ENCODE measurements at places on chromosomes 2 and 18.

DNA sequence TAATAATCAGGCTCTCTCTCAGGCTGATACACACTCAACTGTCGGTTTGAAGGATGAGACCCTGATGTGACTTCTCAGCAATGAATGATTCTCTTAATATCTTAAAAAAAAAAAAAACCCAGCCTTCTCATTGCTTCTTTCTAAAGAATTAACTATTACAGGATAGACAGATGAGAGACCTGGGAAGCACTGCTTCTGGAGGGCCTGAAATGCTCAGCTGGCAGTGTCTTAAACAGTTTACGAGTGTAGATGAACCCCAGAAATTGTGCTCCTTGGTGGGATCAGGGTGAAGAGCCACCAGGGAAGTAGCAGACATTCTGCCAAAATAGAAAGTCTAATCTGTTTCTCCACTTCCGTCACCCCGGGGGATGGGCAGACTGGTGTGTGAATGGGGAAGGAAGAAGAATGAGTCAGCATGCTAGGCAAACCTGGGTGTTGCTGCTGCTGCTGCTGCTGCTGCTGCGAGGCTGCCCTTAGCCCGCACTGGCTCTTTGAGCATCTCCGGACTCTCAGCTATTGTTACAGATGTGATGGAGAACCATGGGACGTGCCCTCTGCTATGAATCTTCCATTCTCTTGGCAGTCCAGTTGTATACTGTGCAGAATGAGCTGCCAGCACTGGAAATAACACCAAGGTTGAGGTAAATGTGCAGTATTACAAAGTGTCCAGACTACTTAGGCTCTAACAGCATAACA lies 158.4 kb downstream of the SETBP1 start:
- peak; percentile 59 for DNase-seq

DNA sequence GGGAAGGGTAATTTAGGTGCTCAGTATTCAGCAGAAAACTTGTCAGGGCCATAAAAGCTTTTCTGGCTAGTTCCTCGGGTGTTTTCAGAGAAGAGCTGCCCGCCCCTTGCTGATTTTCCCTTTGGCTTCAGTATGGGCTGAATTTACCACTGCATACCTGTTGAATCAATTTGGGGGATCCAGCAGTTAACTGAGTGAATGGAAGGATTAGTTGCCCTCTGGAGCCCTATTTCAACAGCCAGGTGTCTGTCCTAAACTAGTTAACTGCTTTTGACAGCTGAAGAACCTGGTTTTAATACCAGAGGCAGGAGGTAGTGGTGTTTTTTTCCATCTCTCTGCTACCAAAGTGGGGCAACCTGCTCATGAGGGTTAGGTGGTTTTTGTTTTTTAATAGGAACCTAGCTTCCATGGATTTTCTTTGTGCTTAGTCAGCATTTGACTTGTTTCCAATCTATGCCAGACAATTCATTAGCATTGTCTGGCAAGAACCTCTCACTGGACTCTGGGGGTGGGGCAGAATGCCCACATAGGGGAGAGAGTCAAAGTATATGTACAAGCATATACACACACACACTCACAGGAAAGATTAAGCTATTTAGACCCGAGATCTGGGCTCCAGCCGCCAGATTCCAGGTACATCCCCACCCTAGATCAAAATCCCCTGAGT lies 166.5 kb upstream of the SIX3 start:
- no peak for DNase-seq

DNA sequence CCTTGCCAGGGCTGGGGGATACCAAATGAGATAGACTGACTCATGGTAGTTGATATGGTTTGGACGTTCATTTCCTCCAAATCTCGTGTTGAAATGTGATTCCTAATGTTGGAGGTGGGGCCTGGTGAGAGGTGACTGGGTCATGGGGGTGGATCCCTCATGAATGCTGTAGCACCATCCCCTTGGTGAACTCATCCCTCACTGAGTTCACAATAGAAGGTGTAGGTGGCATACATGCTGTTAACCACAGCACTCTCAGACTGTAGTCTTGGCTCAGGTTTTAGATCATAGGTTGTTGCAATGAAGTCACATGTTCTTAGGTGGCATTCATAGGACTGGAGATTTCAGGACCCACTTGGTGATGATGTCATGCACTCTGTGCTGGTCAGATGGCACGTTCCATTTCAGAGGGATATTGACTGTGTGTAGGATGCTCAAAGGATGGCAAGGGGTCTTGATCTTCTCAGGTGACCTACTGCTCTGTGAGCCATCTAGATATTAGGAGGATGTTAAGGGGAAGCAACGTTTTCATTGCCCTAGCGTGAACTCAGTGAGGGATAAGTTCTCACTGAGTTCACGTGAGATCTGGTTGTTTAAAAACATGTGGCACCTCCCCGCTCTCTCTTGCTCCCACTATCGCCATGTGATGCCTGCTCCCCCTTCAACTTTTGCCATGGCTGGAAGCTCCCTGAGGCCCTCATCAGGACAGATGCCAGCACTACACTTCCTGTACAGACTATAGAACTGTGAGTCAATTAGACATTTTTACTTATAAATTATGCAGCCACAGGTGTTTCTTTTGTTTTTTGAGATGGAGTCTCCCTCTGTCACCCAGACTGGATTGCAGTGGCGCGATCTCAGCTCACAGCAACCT lies 73.8 kb upstream of the ACAA2 start:
- DNase-seq = no peak

DNA sequence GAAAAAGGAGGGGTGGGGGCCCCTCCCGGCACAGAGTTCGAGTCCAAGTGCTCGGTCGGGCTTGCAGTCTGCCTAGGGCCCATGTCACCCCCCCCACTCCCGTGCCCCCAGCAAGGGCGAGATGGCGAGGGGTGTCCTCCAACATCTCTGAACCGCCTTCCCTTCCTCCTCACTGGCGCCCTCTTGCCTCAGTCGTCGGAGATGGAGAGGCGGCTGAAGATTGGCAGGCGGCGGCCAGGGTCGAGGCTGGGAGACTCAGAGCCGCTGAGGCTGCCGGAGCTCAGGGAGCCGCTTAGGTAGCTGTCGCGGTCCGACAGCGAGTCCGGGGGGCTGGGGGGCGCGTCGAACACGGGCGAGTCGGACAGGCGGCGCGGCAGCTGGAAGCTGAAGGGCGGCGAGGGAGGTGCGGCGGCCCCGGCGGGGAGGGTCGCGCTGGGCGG lies 2.3 kb downstream of the ZFP36L2 start:
- DNase-seq = peak; percentile 77

- no peak for DNase-seq
Observed at GRCh38 chr18:6785001-6785400, 55.5 kb downstream of the ARHGAP28 start.

DNA sequence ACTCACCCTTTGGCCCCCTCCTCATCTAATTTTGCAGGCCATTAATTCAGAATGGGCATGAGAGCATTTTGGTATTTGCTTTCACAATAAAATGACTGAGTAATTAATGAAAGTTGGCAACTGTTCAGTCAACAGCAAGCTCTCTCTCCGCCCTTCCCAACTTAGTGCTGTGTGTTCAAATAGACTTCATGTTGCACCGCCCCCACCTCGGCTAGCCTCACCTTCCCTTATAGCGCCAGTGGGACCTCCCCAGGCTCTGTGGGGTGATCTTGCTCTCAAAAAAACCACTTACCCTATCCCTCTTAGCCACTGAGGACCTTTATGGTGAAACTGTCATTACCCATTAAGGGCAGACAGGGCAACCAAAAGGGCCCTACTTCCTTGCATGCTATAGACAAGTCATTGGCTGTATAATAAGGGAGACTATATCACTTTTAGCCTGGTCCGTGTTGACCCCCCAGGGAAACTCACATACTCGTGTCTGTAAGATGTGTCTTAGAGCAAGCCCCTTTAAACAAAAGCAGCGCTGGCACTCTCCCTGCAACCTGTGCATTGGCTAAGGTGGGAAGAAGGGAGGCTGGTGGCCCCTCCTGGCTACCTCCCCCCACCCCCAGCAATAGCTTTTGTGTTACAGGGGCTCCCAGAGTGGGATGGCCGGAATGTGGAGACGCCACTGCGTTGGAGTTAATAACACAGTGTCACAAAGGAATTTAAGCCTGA lies 15.2 kb downstream of the EN1 start:
- DNase-seq = no peak

- DNase-seq = no peak
Observed at GRCh38 chr18:39215920-39216319, 1650.3 kb upstream of the CELF4 start.

- DNase-seq = no peak
Observed at GRCh38 chr2:100359576-100359975, 37.3 kb upstream of the LONRF2 start.

- no peak for DNase-seq
Observed at GRCh38 chr2:238584617-238585016, 157.9 kb downstream of the ASB1 start.

- DNase-seq = no peak
Observed at GRCh38 chr2:10935366-10935918, 23.7 kb downstream of the KCNF1 start.

GRCh38 chr18:13688191-13689136 lies 37.9 kb downstream of the FAM210A start:
- DNase-seq = no peak

- no peak for DNase-seq
Observed at GRCh38 chr2:201639205-201639604, 4.1 kb downstream of the TMEM237 start.

DNA sequence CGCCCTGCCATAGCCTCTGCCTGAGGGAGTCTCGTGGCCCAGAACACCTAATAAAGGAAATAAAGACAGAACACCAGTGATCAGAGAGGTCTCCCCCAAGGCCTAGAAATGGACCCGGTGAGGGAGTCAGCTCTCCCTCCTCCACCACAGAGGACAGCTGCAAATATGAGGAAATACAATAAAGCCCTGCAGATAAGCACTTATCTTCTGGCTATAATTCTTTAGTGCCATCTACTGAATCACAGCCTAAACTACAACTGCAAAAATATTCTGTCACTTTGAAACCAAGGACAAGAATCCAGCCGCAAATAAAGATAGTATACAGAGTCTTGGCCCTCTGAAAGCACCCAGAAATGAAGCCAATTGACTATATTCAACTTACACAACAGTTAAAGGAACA lies 42.4 kb upstream of the TACR1 start:
- no peak for DNase-seq

- no peak for DNase-seq
Observed at GRCh38 chr2:177211576-177212105, 953 bp upstream of the HNRNPA3 start.

- no peak for DNase-seq
Observed at GRCh38 chr2:74026687-74027241, 42.1 kb downstream of the TET3 start.

DNA sequence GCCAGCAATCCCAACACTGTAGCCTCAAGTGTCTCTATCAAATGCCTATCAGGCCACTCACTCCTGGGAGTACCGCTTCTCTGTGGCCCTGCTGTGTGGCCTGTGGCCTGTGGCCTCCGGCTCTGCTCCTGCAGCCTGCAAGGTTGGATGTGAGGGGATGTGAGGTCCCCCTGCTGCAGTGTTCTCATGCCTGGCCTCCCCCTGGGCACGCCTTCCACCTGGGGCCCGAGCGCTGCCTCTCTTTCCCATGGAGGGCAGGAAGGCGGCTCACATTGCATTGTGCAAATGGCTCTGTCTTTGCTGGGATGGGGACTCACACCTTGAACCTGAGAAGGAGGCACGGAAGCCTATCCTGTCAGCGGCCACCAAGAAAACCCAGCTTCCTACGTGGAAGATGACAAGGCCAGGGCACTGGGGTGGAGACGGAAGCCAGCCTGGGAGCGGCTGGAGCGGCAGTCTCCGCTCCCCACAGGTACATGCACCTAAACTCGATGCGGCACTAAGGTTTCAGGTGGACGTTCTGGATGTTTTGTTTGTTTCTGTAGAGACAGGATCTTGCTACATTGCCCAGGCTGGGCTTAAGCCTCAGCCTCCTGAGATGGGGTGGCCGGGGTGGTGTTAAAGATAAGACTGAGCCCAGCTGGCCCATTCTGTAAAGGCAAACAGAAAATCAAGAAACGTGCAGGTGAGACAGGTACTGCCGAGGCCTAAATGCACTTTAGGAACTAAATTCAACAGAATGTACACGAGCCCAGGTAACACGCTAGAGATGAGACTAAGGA lies 140.1 kb downstream of the HDAC4 start:
- DNase-seq = no peak

- peak; percentile 17 for DNase-seq
Observed at GRCh38 chr2:205680067-205680466, 2.2 kb upstream of the NRP2 start.

GRCh38 chr18:71842666-71843065 lies 701.5 kb downstream of the CBLN2 start:
- DNase-seq = no peak

DNA sequence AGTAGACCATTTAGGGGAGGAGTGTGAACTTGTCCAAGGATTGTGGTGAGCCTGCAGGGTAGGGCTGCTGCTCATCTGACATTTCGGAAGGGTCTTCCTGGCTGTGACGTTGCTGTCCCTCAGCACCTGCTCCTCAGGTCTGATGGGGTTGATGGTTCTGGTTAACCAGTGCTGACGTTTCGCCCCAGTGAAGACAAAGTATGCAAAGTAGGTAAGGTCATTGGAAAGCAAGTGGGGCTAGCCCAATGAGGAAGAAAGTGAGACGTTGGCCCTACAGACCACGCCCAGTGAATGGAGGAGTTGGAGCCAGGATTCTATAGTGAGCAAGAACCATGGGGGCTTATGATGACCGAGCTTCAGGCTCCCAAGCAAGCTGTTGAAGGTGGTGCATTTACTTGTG lies 33.4 kb upstream of the ZNF396 start:
- no peak for DNase-seq

DNA sequence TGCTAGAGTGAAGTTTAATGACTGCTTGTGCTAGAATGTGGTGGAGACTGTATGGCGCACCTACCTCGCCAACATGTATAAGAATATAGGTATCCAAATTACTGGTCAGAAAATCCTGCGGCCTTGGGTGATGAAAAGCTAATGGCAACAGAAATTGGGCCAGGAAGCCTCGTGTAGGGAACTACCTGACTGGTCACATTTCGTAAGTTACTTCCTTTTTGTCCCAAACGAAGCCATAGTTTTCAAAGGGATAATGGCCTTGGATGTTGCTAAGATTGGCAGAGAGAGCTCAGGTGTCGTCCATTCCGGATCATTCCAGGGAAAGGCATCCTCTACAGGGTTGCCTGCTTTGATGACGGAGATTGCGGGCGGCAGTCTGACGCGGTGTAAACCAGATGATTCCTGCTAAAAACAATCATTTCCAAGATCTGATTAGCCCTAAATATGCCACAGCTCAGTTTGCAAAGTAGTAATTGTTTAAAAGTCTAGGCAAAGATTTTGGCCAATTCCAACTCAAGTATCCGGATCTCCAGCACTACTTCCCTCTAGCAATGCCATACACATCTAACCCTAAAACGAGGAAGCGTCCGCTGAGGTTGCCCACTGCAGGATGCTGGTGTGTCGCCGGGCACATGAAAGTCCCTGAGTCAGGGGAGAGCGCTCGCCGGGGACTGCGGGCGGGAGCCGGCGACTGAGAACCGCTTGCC lies 708 bp upstream of the MALT1 start:
- no peak for DNase-seq

- no peak for DNase-seq
Observed at GRCh38 chr2:240162032-240162431, 21.6 kb upstream of the OTOS start.
